Substantia nigra (tissue), 51 donors: ENCODE measurements at places on chromosomes 1 and 21.

DNA sequence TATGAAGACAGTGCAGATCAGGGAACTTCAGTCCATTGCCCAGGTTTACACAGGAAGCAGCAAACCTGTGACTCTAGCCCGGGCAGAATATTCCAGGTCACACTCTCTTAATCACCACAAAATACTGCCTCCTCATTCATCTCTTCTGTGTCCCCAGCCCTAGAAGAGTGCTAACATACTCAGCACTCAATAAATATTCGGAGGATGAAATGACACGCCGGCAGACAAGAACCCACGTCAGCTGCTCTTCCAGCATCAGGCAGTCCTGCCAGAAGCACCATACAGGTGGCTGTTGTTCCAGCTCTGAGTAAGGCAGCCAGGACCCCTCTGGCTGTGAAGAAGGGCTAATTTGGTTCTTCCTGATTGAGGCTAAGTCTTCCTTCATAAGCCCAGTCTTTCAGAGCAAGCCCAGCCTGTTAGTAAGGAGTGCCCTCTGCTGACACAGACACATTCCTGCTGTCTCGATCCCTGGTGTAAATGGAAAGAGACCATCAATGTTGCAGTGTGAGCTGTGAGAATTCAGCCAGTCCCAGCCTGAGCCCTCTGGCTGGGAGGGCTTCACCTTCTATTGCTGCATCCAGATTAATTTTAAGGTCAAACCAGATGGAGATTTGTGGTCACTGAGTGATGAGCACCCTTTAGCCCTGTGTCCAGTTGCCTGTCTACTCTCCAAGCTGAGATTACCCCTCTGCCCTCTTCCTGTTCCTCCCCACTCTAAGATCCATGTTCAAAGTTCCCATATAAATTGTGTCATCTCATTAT is 45.0 kb upstream of the KIRREL1 start:
- no peak for DNase-seq

DNA sequence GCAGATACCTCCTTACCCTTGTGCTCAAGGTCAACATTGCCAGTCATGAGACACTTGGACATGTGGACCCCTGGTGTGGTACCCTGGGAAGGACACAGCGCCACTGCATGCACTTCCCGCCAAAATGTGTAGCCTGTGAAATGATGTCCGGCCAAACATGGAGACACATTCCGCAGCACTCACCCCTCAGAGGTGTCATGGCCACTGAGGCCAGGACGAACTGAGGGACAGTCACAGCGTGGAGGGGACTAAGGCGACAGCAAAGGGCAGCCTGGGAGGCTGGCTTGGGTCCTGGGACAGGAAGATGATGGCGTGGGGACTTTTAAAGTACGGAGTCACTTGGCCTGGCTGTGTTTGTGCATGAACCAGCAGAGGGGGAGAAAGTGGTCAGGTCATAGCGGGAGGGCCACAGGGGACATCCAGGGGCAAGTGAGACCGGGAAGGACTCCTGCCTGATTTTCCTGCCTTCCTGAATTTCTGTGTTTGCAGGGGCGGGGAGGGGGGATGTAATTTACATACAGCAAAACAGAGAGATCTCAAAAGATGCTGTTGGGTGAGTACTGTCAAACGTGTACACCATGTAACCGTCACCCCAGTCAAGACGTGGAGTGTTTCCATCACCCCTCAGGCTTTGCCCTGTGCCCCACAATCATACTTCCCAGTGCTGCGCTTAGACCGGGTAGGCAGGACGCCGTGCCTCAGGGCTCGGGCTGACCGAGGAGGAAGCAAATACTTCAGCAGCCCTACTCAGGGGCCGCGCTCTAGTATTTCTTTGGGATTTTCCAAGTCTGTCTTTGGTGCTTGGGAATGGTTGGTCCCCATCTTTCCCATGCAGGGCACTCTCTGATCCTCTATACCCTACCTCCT is 45.2 kb downstream of the WDR4 start:
- DNase-seq: no peak

DNA sequence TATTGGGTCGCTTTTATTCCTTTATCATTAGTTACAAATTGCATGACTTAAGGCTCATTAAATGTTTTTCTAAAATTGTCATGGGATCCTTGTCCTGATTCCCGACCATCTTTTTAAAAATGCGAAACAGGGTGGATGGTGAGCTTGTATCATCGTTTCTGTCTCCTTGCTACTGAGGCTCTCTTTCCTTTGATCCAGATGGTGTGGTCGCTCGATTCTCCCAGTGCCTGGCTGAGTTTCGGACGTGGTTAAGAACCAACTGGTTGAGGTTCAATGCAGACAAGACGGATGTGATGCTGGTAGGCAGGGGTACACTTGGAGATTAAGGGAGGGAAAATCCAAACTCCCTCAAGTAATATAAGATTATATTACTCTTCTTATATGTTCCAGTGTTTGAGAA is 1.2 kb downstream of the MIER1 start:
- no peak for DNase-seq

DNA sequence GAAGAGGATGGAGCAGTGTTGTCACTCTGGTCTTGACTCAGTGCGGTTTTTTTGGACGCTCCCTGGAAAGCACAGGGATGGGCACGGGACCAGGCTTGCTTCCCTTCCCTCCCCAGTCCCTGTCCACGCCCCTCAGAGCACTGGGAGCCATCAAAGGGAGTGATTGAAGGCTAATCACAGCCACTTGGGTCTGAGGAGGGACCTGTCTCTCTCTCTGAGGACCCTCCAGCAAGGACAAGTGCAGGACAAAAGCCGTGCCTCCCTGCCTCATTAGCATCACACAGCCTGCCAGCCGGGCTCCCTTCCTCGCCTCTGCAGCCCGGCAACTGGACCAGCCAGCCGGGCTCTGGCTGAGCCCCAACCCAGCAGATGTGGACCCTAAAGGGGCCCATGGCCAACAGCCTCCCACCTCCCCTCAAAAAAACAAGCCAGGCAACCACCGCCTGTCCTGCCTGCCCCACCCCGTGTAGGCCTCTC is 18.6 kb upstream of the PDZK1IP1 start:
- DNase-seq: no peak

DNA sequence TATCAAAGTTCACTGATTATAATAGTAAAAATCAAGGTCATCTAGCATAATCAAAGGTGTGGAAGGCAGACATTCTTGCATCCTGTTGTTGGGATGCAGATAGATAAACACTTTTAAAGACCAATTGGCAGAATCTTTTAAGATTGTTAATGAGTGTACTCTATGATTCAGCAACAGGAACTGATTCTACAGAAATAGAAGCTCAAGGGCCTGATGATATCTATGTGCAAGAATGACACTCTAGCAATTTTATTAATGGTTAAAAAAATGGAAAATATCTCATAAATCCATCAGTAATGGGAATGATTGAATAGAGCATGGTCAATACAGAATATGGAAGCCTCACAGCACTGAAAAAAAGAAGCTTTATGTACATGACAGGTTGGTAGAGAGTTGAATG is 2.2 kb upstream of the ATP1A4 start:
- no peak for DNase-seq

DNA sequence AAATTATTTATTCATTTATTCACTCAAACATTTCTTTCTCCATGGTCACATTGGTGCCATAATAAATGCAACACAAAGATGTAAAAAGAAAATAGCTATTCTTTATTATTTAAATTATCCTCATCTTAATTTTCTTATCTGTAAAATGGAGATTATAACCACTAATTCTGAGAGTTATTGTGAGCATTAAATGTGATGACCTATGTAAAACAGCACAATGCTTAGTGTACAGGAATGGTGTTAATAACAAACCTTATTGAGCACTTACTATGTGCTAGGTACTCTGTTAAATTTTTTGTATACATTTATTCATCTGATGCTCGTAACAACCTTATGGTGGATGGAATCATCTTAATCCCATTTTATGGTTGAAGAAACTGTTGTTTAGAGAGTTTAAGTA is 84.6 kb downstream of the NTMT2 start:
- DNase-seq: no peak

- no peak for DNase-seq
Observed at GRCh38 chr1:151828921-151829320, 2.7 kb downstream of the RORC start.

GRCh38 chr1:167328306-167328815 is 107.7 kb downstream of the POU2F1 start:
- DNase-seq: no peak

GRCh38 chr1:234369784-234370183 is 3.5 kb upstream of the COA6 start:
- DNase-seq: no peak

DNA sequence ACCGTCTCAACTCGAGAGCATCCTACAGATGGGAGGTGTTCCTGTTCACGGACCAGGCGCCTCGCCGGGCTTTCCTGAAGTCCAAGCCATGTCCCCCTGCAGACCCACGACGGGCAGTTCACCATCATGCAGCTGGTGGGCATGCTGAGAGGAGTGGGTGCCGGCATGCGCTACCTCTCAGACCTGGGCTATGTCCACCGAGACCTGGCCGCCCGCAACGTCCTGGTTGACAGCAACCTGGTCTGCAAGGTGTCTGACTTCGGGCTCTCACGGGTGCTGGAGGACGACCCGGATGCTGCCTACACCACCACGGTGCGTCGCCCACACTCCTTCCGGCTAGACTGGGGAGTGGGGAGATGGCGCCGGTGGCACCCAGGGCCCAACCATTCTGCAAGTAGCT is 35.4 kb downstream of the EPHA8 start:
- DNase-seq: no peak

GRCh38 chr1:93577536-93578432 is 103.9 kb downstream of the BCAR3 start:
- DNase-seq: no peak

GRCh38 chr1:32962248-32962896 is 2.2 kb downstream of the RNF19B start:
- no peak for DNase-seq

- DNase-seq: no peak
Observed at GRCh38 chr1:22041505-22041904, 11.0 kb upstream of the CDC42 start.

DNA sequence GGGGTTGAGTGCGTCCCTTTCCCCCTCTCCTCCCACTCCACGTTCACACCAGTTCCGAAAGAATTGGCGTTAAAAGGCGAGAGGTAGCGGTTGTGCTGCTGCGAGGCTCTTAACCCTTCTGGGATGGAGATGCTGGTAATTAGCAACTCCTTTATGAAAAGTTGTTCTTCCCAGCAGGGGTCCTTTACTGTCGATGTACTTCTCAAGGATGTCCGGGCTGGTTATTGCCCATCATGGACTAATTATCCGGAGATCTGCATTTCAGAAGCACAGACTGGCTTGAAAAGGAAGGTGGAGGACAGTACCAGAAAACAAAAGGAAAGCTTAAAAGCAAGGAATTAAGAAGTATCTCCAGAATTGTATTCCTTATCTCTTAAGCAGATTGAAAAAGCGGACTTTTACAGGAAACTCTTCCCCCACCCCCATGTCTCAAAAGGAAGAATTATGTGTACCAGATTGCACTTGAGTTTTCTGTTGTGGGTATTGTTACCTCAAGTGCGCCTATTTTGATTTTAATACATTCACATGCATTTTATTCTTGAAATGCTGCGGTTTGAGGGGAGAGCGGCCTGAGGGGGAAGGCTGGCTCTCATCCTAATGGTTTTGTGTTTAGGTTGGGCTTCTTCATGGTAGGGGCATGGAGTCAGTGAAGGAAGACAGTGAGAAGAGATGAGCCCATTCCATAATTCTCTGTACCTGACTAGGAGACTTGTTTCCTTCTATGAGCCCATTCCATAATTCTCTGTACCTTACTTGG is 1.5 kb downstream of the AK4 start:
- DNase-seq: no peak

DNA sequence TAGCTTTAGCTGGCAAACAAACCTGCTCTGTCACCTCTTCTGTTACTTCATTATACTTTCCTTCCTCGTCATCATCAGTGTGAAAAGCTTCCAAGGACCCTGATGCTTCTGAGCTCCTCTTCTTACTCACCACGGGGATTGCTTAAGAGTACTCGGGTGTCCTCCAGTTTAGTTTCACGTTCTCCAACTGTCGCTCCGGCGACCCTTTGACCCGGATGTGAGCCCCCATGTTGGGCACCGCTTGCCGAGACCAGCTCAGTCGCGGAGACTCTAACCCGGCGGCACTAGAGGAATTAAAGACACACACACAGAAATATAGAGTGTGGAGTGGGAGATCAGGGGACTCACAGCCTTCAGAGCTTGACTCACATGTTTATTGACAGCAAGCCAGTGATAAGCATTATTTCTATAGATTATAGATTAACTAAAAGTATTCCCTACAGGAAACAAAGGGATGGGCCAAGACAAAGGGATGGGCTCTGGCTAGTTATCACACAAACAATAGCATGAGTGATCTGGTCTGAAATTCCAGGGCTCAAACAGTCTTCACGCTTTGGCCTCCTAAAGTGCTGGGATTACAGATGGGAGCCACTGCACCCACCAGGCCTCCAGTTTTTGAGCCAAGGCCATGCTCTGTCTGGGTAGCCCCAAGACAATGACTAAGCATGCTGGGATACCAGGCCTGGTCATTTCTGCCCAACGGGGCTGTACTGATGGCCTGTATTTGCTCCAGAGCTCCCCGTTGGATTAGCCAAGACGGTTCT is 30.1 kb upstream of the ENO1 start:
- no peak for DNase-seq

GRCh38 chr21:44021064-44021463 is 9.0 kb downstream of the TRAPPC10 start:
- no peak for DNase-seq

DNA sequence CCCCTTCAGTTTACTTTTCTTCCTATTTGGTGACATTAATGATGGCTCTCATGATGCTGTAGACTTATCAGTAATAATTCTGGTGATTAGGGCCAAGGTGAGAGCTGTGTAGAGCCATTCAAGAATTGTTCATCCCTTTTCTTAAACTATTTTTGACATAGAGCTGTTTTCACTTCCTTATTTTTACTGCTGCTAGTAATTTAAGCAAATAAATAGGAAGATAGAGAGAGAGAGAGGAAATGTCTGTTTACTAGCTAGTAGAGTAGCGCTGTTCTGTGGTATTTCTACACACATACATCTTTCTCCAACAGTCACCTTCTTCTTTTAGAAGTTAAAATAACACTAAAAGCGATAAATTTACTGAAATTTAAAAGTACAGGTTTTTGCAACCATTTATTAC is 678.0 kb upstream of the ZP4 start:
- no peak for DNase-seq

DNA sequence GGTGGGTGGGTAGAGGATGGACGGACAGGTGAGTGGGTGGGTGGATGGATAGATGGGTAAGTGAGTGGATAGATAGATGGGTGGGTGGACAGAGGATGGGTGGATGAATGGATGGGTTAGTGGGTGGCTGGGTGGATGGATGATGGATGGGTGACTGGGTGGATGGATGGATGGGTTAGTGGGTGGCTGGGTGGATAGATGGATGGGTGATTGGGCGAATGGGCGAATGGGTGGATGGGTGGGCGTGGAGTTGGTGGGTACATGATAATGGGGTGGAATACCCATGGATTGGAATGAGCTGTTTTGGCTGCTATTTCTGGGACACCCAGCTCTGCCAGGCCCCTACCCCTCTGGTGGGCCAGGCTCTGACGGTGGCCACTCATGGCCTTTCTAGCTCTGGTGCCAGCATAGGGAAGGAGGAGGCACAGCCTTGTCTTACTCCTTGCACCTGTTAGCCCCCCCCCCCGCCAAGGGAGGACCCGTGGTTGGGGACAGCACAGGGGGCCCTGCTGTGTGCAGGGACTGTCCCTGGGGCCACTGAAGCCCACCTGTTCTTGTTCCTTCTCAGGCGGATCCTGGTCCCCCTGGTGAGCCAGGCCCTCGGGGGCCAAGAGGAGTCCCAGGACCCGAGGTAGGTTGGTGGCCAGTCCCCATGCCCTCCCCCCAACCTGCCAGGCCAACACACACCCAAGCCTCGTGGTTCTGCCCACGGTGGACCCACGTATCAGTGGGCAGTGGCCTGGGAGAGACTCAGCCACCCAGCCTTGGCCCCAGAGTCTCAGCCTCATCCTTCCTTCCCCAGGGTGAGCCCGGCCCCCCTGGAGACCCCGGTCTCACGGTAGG is 26.4 kb downstream of the COL6A2 start:
- DNase-seq: no peak
